ENCODE measurements at places on chromosomes 6 and 20.

DNA sequence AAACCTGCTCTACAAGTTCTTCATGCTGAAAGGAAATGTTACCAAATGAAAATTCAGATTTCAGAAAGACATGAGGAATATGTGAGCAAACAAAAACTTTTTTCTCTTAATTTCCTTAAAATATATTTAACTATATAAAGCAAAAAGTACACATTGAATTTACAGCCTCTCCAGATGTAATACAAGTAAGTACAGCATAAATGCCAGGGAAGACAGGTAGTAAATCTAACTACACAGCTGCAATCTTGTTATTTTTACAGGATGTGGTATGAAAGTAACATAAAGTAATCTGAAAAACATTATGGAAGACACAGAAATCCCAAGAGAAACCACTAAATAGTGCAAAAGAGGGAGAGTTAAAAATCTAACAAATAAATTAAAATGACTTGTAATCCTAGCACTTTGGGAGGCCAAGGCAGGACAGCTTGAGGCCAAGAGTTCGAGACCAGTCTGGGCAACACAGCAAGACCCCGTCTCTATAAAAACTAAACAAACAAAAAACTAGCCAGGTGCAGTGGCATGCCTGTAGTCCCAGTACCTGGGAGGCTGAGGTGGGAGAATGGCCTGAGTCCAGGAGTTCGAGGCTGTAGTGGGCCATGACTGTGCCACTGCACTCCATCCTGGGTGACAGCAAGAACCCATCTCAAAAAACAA is 50.7 kb downstream of the FAM8A1 start:
- DNase-seq: no peak

GRCh38 chr6:45841062-45841461 is 174.6 kb downstream of the CLIC5 start:
- no peak for DNase-seq

DNA sequence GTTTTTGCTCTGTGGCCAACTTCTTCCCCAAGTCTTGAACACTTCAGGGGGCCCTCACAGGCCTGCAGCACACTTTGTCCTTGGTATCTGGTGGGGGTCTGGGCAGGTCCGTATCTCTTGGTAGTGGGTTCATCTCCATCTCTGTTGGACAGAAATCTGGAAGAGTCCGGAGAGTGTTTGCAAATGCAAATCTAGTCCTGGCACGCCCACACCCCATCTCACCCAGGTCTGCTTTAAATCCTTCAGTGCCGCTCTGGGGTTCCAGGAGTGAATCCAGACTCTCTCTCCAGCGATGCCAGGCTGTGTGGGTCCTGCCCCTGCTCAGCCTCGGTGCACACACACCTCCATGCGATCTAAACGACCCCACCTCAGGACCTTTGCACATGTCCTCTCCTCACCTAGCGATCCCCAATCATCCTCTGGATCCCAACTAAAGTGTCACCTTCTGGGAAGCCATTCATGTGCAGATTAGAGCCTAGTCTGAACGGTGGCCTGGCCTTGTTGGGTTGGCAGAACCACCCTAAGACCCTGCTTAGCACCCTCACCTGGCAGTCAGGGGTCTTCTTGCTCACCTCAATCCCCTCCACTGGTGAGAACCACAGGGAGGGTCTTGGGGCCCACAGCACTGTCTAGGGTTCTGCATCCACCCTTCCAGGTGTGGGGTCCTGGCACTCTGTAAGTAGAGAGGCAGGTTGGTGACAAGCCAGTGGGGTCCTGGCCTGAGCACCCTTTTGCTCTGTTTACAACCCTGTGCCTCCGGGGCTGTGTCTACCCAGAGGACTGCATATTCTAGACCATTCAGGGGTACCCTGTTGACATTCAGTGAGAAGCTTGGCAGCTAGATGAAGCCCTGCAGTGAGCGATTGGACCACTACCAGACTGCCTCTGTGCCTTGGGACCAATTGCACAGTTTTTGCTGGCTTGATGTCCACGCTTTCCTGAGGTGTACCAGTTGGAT is 100.8 kb downstream of the SYCP2 start:
- DNase-seq: no peak

- DNase-seq: no peak
Measured at GRCh38 chr6:138205437-138206094, 12.7 kb downstream of the PBOV1 start.

DNA sequence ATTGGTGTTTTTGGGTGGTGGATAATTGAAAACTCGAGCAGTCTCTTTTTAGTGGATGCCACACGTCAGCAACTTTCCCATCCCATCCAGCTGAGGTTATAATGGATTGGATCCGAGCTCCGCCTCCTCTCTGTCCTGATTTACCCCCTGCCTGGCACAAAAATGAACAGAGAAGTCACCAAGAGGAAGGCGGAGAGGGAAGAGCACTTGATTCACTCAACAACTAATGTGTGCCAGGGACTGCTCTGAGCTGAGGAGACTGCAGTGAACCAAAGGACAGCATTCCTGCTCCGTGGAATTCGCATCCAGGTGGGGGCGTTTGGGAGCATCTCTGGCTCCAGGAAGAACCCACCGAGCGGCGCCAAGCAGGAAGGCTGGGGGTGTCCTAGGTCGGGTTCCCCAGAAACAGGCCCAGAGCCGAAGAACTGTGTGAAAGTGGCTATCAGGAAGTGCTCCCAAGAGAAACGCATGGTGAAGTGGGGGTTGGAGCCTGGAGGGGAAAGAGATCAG is 95.8 kb upstream of the NAA20 start:
- no peak for DNase-seq

GRCh38 chr6:81984599-81984998 is 232.1 kb upstream of the TENT5A start:
- no peak for DNase-seq

DNA sequence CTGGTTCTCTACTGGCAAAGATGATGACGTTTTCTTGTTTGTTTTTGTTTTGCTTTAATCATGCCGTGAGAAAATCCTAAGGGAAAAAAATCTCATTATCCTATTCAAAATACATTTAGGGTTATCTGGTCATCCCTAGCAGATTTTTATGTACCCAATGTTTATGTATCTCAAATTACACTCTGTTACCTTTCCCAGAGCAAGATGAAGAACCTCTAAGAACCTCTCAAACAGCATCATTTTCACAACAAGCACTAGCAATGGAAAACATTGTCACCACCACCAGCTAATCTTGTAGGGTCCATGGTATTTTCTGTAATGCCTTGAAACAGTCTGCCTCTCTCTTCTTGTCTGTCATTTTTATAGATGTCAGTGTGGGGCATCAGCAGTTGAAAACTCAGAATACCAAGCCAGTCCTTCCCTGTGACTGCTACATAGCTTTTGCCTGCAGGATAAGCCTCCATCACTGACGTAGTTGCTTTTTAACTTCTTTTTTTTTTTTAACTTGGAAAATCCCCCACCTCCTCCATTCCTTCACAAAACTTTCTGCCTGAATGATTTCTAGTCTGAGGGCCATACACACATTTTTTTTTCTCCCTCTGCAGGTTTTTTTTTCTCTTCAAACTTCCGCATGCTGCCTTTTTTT is 2.4 kb upstream of the SNAP25 start:
- DNase-seq: no peak

DNA sequence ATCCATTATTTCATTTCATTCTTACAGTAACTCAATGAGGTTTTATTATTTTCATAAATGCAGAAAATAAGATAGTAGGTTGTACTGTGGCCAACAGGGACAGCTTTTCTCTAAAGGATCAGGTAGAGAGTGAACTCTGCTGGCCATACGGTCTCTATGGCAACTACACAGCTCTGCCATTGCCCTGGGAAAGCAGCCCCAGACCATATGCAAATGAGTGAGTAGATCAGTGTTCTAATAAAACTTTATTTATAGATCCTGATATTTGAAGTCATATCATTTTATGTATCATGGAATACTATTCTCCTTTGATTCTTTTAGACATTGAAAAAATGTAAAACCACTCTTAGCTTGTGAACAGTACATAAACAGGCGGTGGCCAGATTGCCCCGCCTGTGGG is 192.5 kb upstream of the RREB1 start:
- DNase-seq: no peak

DNA sequence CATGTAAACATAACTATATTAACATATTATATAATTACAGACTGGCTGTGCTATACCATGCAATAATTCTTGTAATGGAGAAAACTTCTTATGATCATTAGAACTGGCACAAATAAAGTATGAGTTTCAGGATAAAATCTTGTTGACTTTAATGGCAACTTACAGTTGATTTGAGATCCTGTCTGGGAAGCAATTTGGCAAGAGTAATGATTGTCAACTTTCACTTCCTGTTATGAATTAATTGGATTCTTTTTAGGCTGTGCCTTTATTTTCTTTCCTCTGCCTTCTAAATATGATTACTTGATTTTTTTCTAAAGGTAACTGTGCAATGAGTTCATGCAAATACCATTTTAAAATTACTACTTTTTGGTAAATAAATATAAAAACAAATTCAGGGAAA is 158.1 kb upstream of the B3GAT2 start:
- no peak for DNase-seq

- no peak for DNase-seq
Measured at GRCh38 chr6:132368916-132369481, 32.3 kb downstream of the MOXD1 start.

GRCh38 chr6:106509420-106510089 is 119.7 kb downstream of the RTN4IP1 start:
- DNase-seq: no peak

GRCh38 chr6:56147766-56148165 is 99.6 kb downstream of the COL21A1 start:
- DNase-seq: no peak

DNA sequence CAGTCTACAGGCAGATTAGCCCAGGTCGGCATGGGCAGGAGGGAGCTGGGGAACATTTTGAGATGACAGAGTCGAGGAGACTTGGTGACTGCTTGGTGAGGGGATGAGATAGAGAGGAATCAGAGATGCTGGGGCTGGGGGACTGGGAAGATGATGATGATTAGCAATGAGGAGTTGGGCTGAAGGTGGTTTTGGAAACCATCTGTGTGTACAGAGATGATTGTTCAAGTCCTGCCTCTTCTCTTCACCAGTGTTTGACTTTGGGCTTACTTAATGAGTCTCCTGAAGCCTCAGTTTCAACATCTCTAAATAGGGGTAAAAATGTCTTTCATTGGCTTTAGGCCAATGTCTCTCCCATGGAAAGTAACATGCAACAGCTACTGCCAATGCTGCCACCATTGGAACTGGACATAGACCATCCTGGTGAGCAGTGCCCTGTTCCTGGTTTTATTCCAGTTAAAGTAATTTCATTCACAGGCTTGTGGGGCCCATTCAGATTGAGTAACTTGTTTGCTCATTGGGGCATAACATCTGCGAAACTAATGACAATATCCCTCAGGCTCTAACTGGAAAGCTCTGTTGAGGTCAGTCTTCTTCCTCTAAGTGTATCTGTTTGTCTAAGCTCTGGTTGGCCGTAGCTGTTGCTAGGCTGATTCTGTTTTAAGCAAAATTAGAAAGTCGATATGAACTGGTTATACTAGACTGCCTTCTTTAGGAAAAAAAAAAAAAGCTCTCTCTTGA is 99.1 kb downstream of the ARMC2 start:
- DNase-seq: no peak

GRCh38 chr6:168450917-168451316 is 9.9 kb downstream of the SMOC2 start:
- no peak for DNase-seq
